ENCODE measurements at places on chromosomes 7 and 10. TPM values are rescaled to one million over a fixed set of nuclear protein-coding genes. Genes with fewer than 3 reads are reported as not detected.

Gene HGF
- total RNA-seq = 167 TPM

Gene FAM131B
- total RNA-seq = 1.2 TPM

Gene TLX1
- not detected for total RNA-seq

Gene HMX2
- not detected for total RNA-seq

Gene CCNJ
- 1.8 TPM for total RNA-seq

Gene NPVF
- total RNA-seq = not detected

Gene TMEM270
- not detected for total RNA-seq

Gene DPP6
- not detected for total RNA-seq

Gene FAM53B
- 19.3 TPM for total RNA-seq

Gene SORCS1
- total RNA-seq = not detected
